ENCODE measurements at places on chromosomes 3 and 15.

GRCh38 chr15:28094732-28095521 is 4.2 kb downstream of the OCA2 start:
- DNase-seq: no peak

DNA sequence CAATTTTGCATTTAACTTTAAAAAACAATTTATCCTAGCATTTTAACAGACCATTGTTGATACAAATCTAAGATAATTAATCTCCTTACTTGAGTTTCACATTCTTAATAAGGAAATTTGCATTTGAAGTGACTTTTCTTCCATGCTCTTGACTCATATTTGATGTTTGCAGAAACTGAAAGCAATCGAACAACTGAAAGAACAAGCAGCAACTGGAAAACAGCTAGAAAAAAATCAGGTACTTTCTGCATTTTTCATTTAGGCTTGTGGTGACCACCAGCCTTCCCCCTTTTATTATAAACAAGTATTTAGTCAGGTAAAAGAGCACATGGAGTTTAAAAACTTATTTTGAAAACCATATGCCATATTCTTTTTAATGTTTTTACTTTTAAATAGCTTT is 20.1 kb upstream of the SELENOT start:
- no peak for DNase-seq

DNA sequence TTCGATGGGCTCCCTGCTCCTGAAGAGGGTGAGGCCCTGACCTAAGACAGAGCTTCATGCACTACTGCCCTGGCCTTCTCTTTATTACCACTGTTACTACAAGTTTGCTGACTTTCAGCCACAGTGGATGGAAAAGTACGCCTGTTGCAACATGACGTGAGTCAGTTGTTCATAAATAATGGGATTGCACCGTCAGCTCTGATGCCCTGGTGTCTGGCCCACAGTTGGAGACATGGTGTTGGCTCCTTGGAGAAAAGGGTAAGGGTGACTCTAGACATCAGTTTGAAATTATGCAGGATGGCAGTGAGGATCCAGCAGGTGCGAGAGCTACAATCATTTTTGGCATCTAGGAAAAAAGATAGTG is 5.5 kb downstream of the PAQR5 start:
- DNase-seq: peak; percentile 98

- DNase-seq: no peak
Observed at GRCh38 chr3:197241173-197241572, 57.2 kb downstream of the DLG1 start.

- DNase-seq: peak; percentile 63
Observed at GRCh38 chr3:5226783-5227182, 39.3 kb downstream of the EDEM1 start.

GRCh38 chr15:67758619-67759300 is 66.5 kb upstream of the SKOR1 start:
- no peak for DNase-seq

DNA sequence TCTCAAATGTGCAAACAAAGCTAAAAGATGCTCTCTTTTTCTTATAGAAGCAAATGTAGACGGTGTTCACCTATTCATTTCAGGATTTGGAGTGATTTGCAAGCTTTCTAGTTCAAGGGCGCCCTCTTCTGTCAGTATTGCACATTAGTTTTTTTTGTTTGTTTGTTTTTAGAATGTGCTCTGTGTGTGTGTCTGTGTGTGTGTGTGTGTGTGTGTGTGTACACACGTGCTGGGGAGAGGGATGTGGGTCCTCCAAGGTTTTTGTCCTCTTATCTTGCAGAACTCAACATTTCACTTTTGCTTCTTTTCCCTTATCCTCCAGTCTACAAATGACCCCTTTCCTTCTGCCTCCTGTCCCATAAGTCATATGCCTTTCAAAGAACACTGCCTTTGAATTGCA is 23.5 kb downstream of the DNAH1 start:
- DNase-seq: peak; percentile 77

DNA sequence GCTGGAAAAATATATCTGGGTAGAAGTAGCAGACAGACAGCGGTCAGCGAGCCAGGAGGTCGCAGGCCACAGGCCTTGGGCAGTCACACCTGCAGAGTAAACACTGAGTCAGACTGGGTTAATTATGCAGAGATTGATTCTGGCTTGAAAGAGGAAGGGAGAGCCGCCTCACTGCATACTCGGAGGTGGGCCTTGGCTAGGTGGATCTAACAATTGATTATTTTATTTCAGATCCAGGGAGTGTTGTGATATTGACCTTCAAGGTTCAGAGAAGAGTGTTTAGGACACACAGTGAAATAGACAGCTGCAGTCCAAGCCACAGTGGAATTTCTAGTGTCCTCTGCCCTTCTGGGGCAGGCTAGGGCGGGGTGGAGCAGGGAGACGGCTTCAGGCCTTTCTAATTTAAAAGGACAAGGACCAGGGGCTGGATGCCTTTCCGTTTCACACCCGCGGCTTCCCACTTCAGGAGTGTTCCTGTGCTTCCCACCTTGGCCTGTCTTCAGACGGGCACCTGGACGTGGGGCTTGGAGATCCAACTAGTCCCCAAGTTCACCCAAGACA is 237.3 kb downstream of the XXYLT1 start:
- peak; percentile 79 for DNase-seq

DNA sequence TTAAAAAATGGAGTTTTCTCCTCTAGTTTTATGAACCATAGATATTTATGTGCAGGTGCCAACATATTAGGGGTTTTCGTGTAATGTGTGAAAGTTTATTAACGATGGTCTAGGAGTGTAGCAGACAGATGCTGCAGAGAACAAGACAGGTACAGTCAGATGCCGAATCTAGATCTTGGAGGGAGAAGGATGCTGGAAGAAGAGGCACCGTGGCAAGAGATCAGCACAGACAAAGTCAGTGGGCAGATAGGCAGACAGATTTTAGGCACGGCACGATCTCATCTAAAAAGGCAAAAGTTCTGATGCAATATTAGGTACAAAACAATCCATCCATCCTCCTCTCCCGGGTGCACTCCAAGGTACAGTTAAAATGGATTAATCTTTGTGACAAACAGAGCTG is 161.6 kb downstream of the TIGIT start:
- no peak for DNase-seq

- no peak for DNase-seq
Observed at GRCh38 chr3:48505146-48505545, 1.2 kb upstream of the SHISA5 start.

- no peak for DNase-seq
Observed at GRCh38 chr3:183114384-183115178, 15.3 kb upstream of the MCCC1 start.

DNA sequence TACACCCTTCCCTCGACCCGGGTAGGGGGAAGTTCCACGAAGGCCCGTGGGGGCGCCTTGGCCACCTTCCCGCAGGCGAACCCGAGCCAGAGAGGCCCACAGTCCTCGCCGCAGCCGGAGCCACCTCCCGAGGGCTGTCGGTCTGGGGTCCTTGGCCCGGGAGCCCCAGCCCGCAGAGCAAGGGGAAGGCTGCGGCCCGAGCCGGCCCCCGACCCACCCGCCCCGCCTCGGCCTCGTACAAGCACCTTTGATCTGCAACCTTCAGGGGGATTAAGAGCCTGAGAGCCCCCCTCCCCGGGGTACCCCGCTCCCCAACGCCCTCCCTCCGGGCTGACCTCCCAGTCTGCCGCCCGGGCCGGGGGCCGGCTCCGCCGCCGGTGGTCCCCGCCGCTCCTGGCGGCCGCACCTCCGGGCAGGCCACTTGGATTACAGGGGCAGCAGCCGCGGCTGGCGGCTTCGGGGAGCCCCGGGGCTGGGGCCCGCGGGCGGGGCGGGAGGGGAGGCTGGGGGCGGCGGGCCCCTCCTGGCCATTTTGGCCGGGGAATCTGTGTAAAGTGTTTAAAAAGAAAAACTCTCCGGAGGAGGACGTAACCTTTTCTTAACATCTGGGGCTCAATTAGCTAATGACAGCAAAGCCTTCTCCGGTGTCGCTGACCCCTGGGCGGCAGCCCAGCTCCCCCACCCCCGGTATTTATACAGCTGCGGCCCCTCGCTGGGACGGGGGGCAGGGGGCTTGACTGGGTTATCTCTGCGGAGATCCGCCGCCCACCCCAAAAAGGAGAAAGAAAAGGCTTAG is 40.2 kb downstream of the EPHB3 start:
- DNase-seq: no peak

DNA sequence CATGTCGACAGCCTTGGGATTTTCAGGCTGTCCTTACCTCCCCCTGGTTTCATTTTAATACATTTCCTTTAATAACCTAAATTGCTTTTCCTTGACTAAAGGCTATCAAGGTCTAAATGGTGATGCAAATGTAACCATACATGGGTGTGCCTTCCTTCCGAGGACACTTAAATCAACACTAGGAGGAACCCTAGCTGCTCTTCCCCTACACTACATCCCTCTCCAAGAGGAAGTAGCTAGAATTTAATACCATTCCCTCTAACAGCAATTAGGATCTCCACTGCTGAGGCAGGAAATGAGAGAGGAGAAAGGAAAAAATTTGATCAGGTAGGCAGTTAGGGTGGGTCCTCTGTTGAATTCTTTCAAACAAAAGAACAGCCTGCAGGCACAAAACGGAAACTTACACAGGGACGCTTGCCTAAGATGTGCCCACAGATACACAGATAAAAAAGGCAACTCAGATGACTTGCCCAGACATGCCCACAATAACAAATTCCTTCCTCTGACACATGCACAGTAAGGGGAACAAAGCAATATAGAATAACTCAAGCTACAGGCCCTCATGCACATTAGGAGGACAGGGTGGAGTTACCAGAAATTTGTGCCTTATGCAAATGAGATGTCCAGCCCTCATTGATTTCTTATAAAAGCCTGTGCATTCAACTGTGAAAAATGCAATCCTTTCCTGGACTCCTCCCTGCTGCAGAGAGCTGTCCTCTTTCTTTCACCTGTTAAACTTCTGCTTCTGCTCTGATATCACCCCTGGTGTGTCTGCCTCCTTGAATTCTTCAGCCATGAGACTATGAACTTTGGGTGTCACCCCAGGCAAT is 1024.4 kb upstream of the CADM2 start:
- DNase-seq: peak; percentile 2
